Activated CD4-positive, alpha-beta T cell treated with anti-CD3 and anti-CD28 coated beads for 48 hours (primary cell): ENCODE measurements at places on chromosomes 1 and 21.

DNA sequence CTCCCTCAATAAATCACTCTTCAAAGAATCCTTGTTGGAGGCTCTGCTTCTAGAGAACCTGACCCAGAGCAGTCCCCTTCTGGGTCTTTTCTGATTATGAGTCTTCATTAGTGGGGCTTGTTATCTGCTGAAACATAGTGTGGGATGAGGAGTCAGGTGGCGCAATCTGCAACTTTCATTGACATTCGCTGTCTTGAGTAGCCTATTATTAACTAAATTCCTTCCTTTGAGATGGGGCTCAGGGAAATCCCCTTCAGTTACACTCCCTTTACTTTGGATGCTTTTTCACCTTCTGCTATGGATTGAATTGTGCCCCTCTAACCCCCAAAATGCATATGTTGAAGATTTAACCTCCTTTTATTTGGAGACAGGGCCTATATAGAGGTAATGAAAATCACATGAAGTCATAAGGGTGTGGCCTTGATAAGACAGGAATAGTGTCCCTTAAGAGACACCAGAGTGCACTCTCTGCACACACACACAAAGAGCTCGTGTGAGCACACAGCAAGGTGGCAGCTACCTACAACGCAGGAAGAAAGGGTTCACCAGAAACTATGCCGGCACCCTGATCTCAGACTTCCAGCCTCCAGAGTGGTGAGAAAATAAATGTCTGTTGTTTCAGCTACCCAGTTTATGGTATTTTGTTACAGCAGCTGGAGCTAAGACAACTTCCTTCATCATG, 19.5 kb downstream of the DIO1 start:
- DNase-seq, result no peak

DNA sequence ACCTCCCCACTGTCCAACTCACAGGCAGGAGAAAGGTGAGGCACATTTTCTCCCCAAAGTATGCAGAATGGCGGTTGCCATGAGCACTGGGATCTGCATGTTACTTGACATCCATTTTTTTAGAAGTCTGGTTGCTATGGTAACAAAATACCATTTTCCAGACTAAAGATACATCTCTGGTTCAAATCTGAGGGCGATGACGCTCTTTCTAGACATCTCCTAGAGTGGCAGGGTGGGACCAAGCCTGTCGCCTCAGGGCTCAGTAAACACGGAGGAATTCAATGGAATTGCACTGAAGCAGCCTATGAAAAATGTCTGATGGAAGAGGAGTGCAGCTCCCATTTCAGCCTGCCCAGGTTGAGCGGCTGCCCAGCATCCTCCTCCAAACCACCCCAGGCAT, 21.5 kb upstream of the FAM43B start:
- DNase-seq, result no peak

- DNase-seq, result no peak
Observed at GRCh38 chr1:51660580-51660979, 43.7 kb downstream of the OSBPL9 start.

DNA sequence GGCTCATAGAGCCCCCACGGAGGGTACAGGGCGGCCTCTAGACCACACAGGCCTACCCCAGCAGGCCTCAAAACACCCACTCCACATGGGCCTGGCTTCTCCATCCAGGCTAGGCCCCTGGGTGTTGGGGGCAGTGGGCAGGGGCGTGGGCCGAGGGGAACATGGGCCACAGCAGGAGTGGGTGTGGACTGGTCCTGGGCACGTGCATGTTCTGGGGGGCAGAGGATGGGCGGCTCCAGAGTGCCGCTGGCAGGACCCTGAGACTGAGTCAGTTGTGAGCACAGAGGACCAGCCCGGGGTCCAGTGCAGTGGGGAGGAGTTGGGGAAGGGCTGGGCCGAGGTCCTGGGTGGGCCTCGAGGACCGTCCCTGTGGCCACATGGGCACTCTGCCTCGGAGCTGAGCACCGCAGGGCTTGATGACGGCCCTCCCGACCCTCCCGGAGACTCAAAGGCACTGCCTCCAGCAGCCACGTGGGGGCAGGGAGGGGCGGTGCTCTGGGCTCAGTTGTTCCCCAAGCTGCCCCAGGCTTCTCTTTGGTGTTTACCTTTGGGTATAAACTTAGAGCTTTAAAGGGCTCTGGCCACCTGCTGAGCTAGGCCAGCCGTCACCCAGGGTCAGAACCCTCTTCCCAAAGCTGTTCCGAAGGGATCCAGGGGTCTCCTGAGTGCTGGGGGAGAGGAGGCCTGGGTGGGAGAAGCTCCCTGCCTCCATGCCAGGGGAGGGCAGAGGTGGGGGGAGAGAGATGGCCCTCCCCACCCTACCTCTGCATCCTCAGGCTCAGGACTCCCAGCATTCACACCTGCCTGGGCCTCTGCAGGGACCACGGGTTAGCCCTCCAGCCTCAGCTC, 79.9 kb downstream of the MORN1 start:
- peak; percentile 76 for DNase-seq

DNA sequence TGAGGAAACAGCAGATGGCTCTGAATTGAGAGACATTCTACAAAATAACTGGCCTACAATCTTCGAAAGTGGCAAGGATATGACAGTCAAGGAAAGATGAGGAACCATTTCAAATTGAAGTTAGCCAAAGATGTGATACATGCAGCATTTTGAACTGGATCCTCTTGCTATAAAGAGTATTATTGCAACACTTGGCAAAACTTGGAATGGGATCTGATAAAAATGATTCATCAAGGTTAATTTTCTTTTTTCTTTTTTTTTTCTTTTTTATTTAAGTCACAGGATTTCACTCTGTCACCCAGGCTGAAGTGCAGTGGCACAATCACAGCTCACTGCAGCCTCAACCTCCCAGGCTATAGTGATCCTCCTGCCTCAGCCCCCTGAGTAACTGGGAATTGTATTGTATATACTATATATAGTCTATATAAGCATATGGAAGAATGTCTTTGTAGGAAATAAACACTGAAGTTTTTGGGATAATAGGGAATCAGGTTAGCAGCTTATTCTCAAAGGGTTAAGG, 49.8 kb upstream of the GJA8 start:
- no peak for DNase-seq

- no peak for DNase-seq
Observed at GRCh38 chr1:198374288-198374687, 166.2 kb downstream of the ATP6V1G3 start.

DNA sequence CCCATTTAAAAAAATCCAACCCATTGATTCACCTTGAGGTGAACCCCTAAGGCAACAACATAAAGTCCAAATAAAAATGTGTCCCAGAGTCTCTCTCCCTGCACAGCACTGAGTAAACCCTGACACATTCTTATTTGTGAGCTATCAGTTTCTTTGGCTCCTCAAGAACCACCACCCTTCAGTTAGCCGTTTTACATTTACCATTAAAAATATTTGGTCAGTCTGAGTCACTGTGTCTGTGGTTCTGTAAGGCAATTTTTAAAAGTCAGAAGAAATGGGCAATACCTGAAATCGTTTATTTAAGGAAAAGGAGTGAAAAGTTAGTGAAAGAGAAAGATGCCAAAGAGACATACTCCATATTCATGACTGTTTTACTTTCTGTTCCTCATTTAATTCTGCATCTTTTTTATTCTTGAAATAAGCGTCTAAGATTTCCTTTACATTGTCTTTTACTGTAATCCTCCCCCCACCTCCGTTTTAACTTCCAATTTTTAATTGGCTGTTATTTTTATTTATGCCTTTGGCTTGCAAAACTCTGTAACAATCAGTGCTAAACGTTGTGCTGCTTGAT, 91.7 kb upstream of the IVNS1ABP start:
- no peak for DNase-seq

GRCh38 chr21:31483146-31483545, 139.1 kb upstream of the TIAM1 start:
- DNase-seq, result no peak

- no peak for DNase-seq
Observed at GRCh38 chr1:178819123-178819522, 51.8 kb downstream of the ANGPTL1 start.

DNA sequence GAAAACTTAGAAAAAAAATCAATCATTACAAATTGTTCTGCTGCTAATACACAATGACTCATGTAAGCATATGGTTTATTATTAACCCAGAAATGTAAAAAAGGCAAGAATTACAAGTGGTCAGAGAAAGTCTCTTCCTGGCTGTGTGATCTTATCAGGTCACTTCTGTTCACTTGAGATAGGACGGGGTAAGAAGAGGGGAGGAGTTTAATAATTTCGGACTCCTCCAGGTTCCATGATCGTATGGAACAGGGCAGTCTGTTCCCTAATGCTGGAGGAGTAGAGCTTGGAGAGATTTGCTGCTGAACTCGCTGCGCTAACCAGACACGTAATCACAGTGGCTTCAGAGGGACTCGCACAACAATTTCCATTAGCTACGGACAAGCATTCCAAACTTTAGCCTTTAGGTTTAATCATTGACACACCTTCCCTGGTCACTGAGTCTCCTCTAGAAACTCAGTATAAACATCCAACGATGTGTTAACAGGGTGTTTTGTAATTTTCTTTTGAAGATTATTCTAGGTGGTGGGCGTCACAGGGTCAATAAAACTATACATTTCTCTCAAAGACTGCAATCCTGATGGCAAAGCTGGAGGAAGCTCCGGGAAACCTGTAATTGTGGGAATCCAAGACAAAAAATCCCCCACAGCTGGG, 1.3 kb downstream of the CRYZ start:
- DNase-seq, result no peak

DNA sequence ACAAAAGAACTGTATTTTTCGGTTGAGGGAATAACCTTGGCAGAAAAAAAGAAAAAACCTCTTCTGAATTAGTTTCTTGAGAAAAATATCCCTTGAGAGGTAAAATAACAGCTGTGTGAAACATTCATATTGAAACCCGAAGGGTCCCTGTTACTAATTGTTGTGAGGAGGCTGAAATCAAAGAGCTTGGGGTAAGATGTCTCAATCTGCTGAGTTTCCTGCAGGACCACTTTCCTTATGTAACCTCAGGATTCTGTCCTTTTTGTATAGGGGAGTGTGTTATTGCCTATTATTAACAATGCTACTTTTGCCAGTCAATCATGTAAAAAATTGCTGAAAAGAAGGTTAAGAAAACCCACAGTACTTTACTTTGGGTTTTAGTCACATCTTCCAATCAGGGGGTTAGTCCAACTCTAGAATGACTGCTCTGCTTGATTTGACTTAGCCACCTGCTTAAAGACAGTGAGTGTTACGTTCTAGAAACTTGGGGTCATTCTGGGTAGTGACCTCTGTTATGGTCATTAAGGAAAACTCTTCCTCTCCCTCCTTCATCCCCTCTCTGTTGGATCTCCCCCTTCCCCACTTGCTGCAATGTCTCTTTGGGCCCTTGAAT, 138.8 kb downstream of the GIPC2 start:
- no peak for DNase-seq

- no peak for DNase-seq
Observed at GRCh38 chr1:206039046-206039973, 13.7 kb upstream of the RHEX start.

DNA sequence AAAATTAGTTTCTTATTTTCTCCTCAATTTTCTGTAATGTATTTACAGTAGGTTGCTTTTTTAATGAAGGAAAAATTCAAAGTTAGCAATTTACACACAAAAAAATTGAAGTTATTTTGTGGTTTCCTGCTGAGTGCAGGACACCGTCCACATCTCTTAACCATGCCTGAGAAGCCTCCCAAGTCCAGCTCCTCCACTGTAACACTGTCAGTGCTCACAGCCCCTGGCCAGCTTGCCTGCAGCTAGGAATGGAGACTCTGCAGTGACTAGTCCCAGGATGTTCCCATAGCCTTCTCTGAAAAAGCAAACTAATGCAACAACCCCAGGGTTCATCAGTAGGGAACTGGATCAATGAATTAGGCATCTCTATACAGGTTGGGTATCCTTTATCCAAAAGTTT, 3.5 kb downstream of the A3GALT2 start:
- no peak for DNase-seq

GRCh38 chr1:231209531-231209930, 31.5 kb upstream of the GNPAT start:
- DNase-seq, result no peak

DNA sequence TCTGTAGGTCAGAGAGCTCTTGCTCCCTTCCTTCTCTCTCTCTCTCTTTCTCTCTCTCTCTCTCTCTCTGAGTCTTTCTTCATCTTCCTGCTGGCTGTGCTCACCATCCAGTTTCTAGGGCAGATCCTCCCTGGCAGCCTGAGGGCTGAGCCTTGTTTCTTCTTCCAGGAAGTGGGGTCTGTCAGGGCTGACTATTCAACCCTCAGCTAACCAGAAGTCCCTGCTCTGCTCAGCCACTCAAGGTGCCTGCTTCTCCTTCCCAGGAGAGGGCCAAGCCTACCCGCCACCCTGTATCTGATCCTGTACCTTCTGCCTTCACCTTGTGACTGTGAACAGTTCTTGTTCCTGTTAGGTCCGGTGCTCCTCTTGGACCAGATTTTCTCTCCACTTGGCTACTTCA, 107.6 kb upstream of the ETV3 start:
- DNase-seq, result no peak

DNA sequence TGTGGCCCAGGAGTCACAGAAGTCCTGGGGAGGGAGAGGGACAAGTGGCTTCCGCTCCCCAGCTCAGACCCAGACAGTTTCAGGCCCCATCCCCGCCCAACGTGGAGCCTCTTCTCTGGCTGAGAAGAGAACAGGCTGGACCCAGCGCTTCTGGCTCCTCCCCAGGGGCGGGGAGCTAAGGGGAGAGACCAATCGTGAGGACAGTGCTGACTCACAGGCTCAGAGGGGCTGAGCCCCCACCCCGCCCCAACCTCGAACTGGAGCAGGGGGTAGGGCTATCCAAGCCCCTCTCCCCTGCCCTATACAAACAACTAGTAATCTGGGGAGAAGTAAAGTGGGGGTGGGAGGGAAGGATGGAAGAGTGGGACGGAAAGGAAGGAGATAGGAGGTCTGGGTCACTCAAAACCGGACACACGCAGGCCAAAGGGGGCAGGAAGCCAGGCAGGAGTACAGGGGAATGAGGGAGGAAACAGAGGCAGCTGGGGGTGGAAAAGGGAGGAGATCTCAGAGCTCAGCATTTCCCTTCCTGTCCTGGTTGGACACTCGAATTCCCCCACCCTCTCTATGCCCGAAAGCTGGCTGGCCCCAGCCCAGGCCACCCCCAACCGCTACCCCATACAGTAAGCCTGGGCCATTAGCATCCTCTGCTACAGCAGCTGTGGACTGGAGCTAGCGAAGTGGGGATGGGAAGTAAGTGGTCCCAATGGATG, at the start of gene SHC1:
Gene SHC1 (minus strand): TSS at position 117 of the 710 bp plus-strand sequence. CDS start 221 bp downstream, outside the sequence.
- DNase-seq, result peak; percentile 70

DNA sequence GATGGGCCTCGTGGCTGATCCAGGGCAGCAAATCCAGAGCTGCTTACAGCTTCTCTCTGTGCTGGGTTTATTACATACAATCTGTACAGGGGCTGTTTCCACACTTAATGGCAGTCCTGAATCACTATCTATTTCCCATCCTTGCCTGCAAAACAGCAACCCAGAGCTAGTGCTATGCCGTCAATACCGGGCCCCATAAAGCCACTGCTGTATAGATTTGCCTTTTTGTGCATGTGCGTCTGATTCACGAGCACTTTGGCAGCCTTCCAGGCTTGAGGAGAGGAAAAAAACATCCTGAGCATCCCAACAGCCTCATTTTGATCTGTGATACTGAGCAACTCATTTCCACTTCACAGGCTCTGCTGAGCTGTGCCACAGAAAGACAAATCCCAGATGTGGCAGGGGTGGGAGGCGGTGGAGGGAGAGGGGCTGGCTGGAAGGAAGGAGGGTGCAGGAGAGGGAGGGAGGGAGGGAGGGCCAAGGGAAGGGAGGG, 65.2 kb upstream of the TARBP1 start:
- DNase-seq, result peak; percentile 66

GRCh38 chr1:207807690-207808321, 56.0 kb downstream of the CD46 start:
- no peak for DNase-seq

- no peak for DNase-seq
Observed at GRCh38 chr1:66642992-66643391, 109.0 kb downstream of the SGIP1 start.
